ENCODE measurements at places on chromosomes 7 and 10.

- no peak for DNase-seq
Observed at GRCh38 chr7:141150465-141150864, 76.6 kb downstream of the TMEM178B start.

DNA sequence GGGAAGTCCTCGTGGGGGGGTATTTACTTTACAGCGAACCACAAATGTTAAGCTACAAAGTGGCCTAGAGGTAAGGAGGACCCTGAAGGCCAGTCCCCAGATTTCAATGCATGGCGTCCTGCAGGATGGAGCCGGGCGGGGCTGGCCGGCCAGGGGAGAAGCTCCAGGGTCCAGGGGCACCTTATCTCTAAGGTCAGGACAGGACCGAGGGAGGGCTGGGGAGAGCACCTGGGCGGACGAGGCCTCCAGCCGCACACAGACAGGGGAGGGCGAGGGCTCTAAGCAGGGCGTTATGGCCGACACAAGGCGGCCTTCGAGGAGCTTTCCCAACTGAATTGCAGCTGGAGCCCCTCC lies 96.4 kb upstream of the DIP2C start:
- no peak for DNase-seq

DNA sequence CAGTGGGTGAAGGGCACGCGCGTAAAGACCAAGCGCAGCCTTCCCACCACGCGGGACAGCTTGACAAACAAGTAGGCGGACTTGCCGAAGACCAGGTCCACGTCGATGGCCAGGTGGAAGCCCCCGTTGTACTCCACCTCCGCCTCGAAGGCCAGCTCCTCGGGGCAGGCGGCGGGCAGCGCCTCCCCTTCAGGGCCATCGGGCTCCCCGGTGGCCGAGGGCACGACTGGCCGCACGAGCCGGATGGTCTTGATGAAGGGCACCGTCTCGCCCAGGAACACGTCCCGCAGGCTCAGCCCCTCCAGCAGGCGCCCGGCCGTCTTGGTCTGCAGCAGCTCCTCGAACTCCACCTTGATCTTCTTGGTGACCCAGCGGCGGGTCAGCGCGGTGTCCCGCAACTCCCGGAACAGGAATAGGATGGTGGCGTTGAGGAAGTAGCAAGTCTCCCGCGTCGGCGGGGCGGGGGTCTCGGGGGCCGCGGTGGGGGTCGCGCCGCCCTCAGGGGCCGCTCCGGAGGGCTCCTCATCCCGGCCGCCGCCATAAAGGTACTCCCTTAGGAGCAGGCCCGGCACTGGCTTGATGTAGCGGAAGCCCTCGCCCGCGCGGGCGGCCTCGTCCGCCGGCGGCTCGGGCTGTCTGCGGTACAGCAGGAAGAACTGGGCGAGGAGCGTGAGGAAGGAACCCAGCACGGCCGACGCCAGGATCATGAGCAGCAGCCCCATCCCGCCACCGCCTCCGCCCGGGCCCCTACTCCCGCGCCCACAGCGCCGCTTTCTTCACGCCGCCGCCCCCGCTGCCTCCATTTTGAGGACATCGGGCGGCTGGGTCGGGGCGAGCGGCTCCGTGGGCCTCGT lies 507 bp downstream of the PDZD8 start:
- peak; percentile 21 for DNase-seq

DNA sequence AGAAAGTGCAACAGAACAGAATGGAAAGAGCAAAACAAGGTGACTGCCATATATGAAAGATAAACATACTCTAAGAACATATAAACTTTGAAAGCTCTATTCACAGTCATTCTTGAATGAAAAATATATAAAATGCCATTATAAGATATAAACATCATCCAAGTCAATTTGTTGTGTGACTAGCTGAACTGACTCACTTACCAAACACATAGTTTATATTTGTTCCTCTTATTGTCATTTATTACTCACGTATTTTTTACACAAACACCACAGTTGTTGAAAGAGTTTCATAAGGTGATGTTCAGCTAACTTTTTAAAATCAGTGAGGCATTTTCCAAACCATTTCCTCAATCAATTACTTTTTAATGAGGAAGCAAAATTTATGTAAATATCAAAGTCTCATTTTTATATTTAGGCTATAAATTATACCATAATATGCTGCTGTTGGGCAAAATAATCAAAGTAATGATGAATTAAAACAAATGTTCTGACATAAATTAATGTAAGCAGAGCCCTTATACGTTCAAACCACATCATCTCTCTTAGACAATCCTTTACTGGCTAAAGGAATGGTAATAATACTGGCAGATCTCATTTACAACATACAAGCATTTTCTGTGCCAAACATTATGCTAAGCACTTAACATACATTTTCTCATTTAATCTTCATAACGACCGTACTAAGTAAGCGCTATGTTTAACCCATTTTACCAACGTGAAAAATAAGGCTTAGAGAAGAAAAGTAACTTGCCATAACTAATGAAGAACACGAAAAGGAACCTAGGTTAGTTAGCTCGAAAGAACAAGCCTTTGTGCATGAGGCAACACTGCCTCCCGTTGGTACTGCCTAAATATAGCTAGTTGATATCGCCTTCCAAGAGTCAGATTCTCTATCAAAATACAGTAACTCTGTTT lies 7.3 kb downstream of the LRRN3 start:
- DNase-seq: no peak

DNA sequence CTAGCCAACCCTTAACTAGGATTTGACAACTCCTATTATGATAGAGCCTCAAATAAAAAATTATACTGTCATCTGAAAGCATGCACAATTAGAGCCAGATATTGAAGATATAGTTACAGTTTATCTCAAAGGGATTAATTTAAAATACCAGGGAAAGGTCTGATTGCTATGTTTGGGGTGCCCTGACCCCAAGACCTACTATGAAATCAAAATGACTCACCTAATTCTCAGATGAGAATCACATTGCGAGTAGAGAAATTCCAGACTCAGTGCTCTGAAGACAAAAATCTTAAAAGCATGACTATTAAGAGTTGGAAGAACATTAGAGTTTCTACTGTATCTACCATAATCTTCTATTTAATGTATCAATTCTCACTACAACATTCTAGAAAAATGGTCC lies 297.1 kb downstream of the AHR start:
- no peak for DNase-seq

DNA sequence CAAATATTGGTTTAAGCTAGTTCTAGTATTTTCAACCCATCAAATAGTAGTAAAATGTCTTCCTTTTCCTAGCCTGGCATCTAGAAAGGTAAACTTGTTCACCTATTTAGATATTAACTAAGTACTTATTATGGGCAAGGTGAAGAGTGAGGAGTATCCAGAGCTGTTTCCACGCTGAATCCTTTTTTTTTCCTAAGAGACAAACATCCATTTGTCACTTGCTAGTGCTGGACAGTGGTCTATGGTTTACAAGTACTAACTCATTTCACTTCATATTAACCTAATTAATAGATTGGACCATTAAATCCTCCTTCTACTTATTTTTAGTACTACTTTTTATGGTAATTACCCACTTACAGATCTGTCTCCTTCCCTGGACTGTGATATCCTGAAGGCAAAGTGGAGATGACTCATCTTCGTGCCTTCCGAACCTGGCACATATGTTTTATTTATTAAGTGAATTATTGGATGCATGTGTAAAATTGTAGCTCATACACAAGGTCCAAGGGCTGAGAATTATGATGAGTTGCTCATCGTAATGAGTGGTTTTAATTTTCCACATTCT lies 159.6 kb upstream of the IGFBP3 start:
- no peak for DNase-seq

GRCh38 chr10:122696687-122697086 lies 3.0 kb downstream of the C10orf120 start:
- DNase-seq: no peak

DNA sequence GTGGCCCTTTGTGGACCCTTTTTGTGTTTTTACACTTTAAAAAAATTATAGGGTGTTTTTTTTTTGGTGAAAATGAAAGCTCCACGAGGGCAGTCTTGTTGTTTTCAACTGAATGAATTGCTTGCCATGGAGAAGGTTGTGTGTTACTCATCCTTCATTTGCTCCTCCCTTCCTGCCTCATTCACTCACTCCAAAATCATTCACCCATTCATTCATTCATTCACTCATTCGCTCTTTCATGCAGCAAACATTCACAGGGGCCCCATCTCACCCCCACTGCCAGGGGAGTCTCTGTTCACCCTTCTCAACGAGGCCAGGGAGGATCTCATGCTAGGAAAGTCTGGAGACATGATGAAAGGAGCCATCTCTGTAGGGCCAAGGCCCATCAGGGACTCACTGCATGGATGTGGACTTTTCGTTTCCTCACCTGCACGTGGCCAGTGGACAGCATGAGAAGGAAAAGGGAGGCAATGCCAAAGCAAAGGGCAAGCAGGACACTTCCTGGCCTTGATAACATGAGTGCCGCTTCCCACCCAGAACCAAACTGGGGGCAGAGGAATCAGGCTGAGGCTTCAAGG lies 62.8 kb upstream of the COL13A1 start:
- no peak for DNase-seq

DNA sequence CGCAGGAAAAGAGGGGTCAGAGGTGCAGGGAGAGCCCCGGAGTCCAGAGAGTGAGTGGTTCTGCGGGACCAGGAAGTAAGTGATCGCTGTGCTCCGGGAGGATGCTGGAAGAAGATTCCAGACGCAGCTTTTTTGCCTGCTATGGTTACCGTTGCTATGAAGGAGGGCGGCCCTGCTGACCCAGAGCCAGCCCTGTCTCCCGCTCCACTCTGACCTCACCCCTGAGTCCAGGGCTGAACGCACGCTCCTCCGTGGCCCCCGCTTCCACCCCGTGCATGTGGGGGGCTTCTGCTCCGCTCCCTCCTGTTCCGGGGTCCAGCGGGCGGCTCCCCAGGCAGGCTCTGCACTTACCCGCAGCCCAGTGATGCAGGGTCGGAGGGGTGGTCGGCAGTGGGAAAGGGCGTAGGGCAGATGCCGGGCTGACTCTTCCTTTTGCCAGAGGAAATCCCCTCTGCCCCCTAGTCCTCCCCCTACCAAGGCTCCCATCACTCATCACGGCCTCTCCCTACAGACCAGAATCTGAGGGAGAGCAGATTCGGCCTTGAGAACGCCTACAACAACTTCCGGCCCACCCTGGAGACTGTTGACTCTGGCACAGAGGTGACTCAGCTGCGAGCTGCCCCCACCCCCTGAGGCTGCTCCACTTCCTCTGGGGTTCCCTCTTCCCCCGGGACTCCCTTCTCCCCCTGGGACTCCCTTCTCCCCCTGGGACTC lies 2.7 kb upstream of the MUC17 start:
- peak; percentile 74 for DNase-seq

DNA sequence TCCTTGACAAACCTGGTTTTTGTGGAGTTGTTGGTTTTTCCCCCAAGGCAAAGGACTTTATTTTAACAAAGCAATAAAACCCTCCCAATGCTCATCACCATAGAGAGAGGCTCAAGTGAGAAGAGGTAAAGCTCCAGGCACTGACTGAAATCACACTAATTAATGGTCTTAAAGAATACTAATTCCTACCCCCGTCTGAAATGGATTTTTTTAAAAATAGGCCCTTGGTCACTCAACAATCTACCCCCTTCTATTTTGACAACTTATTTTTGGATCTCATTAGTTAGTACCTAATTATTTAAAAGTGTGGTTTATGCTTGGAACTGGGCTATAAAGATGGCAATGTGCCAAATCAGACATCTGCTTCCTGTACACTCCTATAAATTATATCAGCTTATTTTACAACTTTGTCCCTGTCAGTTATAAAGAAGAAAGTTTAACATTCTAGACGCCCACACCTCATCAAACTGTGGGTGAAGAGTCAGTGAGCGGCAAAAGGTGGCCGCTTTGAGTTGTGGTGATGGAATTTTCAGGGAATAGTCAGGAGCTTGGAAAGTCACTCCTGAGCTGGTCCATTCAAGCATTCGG lies 10.6 kb downstream of the GLI3 start:
- DNase-seq: no peak
